ENCODE measurements at places on chromosomes 11 and 22. TPM values are rescaled to one million over a fixed set of nuclear protein-coding genes. Genes with fewer than 3 reads are reported as not detected.

GRCh38 chr11:99739464-99740089, 718.8 kb downstream of the CNTN5 start:
- H3K4me1 ChIP-seq = no peaks in the 10 kb centered on the region
- no peak overlapping the region for H3K27ac ChIP-seq
- no peaks in the 10 kb centered on the region for H3K27me3 ChIP-seq
- H3K36me3 ChIP-seq = no peaks in the 10 kb centered on the region
- DNase-seq = no peak

DNA sequence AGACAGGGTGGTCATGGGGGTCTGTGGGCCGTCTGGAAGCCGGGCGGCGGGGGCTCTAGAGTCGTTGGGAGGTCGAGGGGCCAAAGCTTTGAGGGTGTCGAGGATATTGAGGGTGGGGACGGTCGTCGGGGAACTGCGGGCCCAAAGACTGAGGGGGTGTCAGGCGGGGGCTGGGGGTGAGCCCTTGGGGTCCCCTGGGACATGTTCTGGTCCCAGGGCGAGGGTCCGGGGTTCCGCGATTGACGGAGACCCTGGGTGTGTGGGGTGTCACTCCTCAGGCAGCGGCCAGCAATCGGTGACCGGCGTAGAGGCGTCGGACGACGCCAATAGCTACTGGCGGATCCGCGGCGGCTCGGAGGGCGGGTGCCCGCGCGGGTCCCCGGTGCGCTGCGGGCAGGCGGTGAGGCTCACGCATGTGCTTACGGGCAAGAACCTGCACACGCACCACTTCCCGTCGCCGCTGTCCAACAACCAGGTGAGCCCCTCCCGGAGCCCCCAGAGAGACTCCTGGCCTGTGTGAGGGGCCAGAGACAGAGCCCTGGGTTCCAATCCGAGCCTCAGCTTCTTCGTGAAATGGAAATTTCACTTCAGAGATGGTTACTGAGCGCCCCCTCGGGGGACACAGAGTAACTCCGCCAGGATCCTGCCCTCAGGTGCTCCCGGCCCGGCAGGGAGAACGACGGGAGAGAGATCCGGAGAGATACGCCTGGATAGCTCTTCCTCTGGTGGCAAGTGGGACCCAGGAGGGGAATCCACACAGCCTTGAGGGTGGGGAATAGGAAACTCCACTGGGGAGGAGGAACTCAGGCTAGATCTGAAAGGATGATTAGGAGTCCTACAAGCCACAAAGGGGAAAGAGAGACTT, 714 bp downstream of the SDF2L1 start:
- H3K36me3 ChIP-seq = no peaks in the 10 kb centered on the region
- peak overlapping the region; percentile 85 for H3K27ac ChIP-seq
- H3K4me3 ChIP-seq = peak overlapping the region; percentile 80
- no peaks in the 10 kb centered on the region for H3K27me3 ChIP-seq

DNA sequence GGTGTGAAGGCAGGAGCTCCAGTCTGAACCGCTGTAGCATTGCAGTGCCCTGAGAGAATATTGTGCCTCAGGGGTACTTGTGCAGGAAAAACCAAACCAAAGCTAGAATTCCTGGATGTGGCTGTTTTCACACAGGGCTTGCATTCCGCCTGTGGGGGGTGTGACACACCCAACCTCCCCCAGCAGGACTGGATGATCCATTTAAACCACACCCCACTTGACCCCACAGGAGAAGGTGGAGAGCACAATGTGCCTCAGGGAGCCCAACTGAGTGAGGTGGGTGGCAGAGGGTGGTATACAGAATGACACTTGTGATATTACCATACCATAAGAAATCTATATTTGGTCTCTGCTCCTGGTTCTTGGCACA, 66.9 kb upstream of the SLC22A12 start:
- H3K27ac ChIP-seq = no peak overlapping the region
- no peaks in the 10 kb centered on the region for H3K36me3 ChIP-seq
- no peaks in the 10 kb centered on the region for H3K4me1 ChIP-seq
- no peak for DNase-seq
- H3K4me3 ChIP-seq = no peak overlapping the region

The ABTB2 gene
- total RNA-seq = 4.0 TPM

DNA sequence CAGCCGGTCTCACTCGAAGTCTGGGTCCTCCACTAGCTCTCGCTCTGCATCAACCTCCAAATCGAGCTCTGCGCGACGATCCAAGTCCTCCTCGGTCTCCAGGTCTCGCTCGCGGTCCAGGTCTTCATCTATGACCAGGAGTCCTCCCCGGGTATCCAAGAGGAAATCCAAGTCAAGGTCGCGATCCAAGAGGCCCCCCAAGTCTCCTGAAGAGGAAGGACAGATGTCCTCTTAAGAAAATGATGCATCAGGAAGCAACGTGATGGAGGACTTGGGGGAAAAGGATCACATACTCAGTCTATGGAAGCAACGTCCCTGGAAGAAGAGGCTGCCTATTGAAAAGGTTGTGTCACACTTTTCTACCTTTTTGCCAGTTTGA, 1.1 kb downstream of the SRSF8 start:
- no peak for DNase-seq
- peak overlapping the region; percentile 100 for H3K4me3 ChIP-seq
- H3K27me3 ChIP-seq = peaks cover 4% of the 10 kb centered on the region
- peaks cover 9% of the 10 kb centered on the region for H3K36me3 ChIP-seq
- H3K27ac ChIP-seq = peak overlapping the region; percentile 97
- peaks cover 29% of the 10 kb centered on the region for H3K4me1 ChIP-seq

GRCh38 chr11:121282886-121283502, 9.6 kb upstream of the SC5D start:
- no peaks in the 10 kb centered on the region for H3K4me1 ChIP-seq
- DNase-seq = no peak
- no peaks in the 10 kb centered on the region for H3K36me3 ChIP-seq
- no peak overlapping the region for H3K27ac ChIP-seq
- H3K4me3 ChIP-seq = no peak overlapping the region

The RTN4R gene
- total RNA-seq = 0.45 TPM

All from HFFc6 (cell line).